Activated CD4-positive, alpha-beta T cell treated with anti-CD3 and anti-CD28 coated beads, Interleukin-2, amount 10 ng/mL, durations not matched to agents 7 days and 5 days (primary cell): ENCODE measurements at places on chromosomes 5 and 9. TPM values are rescaled to one million over a fixed set of nuclear protein-coding genes. Genes with fewer than 3 reads are reported as not detected.
A peak's percentile ranks its signal among the peaks of the same experiment; 100 is the strongest.

KLF4 gene
- 0.42 TPM for total RNA-seq

LECT2 gene
- not detected for total RNA-seq

OMD gene
- total RNA-seq, result not detected

LCN1 gene
- total RNA-seq, result not detected

DNA sequence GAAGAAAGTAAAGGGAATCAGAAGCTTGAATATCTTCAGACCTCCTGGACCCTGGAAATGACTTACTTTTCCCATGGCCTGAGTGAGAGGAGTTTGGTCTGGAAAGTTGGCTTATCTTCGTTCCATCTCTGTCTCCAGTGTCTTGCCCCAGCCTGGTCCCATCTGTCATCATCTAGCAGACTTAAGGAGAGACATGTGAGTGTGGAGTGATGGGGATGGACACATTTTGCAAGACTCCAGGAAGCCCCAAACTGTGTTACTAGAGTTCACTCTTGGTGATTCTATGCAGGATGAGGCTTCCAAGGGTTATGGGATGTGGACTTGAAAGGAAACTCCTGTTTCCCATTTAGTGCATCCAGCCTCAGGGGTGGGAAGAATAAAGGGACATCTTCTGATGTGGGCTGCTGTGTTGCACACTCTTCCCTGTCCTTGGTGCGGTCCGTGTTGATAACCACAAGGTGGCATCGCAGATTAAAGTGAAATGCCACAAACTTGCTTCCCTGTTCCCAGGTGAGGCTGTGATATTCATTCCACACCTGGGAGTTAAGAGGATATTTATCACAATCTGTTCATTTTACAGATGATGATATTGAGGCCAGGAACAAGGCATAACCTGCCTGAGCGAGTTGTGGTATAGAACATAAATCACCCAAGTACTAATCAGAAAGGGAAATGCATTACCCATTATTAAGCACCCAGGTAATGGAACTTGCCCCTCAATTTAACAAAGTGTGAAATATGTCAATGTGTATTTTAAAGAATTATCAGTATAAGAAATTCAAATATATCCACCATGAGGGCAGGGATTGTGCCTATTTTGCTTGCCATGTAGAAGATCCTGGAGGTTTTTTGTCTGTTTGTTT, 269.9 kb upstream of the PAPPA start:
- no peak for DNase-seq

DNA sequence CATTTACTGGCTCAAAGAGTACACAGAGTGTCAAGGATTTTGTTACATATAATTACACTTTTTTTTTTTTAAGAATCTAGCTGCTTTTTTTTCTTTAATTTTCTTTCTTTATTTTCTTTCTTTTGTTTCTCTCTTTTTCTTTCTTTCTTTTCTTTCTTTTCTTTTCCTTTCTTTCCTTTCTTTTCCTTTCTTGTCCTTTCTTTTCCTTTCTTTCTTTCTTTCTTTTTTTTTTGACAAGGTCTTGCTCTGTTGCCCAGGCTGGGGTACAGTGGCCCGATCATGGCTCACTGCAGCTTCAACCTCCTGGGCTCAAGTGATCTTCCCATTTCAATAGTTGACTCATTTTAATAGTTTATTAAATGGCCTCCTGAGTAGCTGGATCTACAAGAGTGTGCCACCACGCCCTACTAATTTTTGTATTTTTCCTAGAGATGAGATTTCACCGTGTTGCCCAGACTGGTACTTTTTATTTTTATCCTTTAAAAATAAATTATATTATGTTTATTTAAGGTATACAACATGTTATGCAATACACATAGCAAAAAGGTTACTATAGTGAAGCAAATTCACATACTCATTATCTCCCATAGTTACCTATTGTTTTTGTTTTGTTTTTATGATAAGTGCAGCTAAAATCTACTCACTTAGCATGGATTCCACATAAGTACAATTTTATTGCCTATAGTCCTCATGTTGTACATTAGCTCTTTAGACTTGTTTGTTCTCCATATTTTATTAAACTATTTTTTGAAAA, 381.5 kb upstream of the KLF4 start:
- DNase-seq, result no peak

DNA sequence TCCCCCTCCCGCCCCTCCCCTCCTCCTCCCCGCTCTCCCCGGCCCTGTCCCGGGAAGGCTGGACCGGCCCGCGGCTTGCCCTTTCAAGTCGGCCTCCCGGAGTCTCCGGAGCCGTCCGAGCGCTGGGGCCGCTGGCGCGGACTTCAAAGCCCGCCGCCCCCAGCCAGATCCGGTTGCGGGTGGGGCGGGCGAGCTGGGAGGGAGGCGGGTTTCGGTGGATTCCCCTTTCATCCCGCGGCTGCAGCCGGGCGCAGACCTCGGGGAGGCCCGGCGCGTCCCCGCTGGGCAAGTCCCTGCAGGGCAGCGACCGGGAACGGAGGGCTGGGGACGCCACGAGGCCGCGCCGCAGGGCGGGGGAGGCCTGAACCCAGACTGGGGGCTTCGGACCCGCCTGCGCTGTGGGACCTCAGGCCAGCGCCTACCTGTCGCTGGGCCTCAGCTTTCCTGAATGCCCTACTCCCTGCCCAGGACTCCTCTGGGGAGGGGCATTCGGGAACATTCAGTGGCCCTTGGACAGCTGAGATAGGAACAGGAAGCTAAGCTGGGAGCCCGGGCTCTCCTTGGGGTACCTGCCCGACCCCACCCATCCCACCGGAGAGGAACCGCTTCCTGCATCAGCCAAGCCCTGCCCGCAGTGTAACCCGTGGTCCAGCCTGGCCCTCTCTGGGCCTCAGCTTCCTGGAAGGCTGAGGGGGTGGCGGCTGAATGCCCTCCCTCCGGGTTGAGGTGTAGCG, 23.4 kb downstream of the C9orf50 start:
- DNase-seq, result peak; percentile 36

- DNase-seq, result no peak
Measured at GRCh38 chr5:126847456-126847820, 70.5 kb downstream of the LMNB1 start.

- DNase-seq, result no peak
Measured at GRCh38 chr9:88966894-88967676, 24.2 kb upstream of the S1PR3 start.
